ENCODE measurements at places on chromosomes 16 and 17. TPM values are rescaled to one million over a fixed set of nuclear protein-coding genes. Genes with fewer than 3 reads are reported as not detected.

DNA sequence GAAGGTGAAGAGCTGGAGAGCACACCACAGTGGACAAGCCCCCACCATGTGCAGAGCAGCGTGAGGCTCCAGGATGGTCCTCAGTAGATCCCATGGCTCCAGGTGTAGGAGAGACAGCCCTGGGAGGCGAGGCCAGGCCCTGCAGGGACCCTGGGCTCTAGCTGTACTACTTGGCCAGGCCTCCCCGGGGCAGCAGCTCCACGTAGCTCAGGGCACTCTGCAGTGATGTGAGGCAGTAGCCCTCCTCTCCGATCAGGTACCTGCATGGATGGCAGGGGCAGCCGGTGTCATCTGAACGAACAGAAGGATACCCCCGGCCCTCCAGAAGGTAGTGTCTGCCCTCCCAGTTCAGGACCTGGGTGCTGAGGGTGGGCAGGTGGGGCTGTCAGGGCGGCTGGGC, 6.2 kb upstream of the SPATA2L start:
- DNase-seq: no peak

DNA sequence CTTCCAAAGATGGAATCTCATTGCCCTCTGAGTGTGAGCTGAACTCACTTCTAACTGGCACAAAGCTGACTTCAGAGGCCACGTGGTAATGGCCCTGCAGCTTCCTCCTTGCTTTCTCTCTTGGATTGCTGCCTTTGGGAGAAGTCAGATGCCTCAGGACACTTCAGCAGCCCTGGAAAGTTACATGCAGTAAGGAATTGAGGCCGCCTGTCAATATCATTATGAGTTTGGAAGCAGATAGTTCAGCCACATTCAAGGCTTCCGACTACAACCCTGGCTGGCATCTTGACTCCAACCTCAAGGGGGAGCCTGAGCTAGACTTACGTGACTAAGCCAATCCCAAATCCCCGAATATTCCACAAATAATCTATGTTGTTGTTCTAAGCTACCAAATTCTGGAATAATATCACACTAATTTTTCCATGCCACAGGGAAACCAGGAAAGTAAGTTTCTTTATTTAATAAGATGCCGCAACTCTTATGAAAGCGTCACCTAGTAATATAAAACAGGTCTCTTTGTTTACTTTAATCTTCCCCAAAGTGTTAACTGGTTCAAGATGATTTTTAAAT, 13.6 kb downstream of the CEP20 start:
- DNase-seq: peak; percentile 71

DNA sequence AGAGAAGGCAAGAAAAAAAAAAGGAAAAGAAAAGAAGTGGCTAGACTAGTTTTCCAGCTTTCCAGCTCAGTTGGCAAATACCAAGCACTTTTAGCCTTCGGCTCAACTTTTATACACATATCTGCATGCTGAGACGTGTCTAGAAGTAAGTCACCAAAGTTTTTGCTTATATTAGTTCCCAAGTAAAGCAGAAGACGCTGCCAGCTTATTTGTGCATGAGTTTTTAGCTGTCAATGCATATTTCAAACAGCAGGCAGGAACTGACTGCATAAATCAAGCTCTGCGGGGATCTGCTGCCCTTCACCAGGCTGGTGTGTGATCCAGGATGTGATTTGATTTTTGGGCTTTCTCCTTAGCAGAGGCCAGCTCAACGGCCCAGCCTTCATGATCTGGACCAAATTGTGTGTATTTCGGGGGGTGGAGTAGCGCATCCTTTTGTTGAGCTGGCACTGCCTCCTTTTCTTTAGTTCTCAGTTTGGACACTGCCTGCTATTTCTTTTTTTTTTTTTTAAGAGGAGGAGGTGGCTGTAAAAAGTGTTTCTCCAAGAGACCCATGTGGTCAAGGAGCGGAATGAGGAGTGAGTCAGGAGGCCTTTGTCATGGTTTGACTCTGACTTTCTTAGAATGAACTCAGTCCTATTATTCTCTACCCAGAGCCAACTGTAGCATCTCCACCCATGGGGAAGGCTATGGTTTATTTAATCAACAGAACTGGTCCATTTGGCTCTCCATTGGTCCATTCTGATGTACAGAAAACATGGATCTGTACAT, 162.6 kb upstream of the XYLT1 start:
- no peak for DNase-seq

DNA sequence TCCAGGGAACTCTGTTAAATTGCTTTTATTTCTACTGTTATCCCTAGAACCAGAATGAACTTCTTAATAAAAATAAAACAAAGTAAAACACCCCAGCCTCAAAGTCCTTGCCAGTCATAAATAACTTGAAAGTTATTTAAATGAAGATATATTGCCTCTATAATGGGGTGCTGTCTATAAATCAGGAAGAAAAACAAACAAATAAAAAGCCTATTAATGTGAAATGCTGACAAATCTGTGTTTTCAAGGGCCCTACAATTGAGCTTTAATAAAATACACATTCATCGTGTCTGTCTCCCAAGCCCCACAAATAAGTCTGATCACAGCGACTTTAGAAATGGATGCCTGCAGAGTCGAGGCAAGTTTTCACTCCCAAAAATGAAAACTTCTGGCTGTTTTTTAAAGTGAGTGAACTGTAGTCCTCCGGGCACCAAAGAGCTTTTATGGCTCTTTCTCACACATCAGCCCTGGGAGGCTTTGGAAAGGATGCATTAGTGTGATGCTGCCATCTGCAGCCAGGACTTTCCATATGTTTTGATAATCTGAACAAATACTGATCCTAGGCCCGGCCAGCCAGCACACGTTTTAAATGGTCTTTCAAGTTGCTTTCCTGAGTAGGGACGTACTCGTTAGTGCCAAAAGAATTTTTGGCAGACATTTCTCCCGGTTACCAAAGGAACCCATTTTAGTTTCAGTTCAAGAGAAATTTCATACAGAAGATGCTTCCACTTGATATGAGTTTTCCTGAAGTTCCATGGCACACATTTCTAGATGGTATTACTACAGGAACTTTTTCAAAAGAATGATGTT, 16.3 kb downstream of the NACA2 start:
- DNase-seq: no peak

GRCh38 chr17:6361733-6362132, 73.2 kb downstream of the AIPL1 start:
- no peak for DNase-seq

Gene SPNS2
- 31.6 TPM for total RNA-seq

Gene CLEC3A
- total RNA-seq: not detected

- no peak for DNase-seq
Measured at GRCh38 chr16:79933603-79934002, 333.1 kb upstream of the MAF start.

GRCh38 chr17:61323909-61324868, 75.5 kb upstream of the TBX2 start:
- no peak for DNase-seq

DNA sequence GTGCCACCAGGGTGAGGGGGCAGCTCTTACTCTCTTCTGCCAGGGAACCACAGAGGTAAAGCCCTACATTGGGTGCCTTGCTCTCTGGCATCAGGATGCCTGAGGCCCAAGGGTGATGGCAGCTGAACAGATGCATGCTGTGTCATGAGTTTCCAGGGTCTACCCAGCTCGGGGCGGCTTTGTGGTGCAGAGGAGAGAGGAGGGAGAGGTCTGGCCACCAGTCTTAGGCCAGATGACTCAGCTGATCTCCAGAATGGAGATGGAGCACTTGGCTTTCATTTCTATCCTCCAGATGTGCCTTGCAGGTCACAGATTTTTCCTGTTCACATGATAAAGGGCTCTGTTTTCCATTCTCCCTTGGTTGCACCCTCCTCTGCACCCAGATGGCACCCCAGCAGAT, 23.6 kb upstream of the USP22 start:
- no peak for DNase-seq

DNA sequence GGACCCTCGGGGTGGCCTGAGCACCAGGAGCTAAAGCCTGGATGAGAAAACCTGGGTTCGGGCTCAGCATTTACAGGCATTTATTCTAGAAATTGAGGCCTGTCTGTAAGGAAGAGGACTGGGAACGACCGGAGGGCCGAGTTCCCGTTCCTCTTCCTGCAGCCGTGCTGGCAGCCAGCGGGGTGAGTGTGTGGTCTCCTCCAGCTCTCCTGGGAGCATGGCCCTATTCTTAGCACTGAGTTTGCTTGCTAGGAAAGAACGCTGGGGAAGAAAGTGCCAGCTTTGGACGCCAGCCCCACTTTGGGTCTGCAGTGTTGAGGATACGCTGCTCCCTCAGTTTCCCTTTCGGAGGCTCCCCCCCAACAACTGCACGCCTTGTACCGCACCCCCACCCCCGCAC, 49.6 kb downstream of the MGAT5B start:
- DNase-seq: no peak

Gene NOD2
- 4.3 TPM for total RNA-seq

DNA sequence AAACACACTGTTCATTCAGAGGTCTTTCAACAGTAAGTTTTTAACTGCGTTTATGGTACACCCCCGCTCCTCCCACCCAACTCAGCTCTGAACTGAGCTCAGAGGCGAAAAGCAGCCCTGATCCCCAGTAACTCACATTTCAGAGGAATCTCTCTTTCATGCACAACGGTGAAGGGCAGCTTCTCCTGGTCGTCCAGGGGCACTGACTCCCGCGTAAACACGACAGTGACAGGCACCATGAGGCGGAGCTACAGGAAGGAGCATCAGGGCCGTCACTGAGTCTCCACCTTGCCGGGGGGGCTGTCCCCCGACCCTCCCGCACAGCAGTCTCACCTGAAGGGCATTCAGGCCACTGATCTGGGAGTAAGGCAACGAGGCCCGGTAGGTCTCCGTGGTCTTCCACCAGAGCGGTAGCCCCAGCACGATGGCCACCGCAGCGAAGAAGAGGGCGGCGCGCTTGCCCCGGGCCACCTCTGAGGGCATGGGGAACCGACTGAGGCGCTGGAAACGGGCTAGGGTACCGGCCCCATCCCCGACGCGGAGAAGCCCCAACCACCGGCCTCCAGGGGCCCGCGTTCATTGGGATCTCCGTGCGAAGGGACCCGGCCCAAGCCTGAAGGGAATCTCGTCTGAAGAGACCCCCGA, 486 bp downstream of the PIGS start:
- no peak for DNase-seq

- no peak for DNase-seq
Measured at GRCh38 chr16:80273635-80274538, 266.9 kb upstream of the DYNLRB2 start.

- DNase-seq: no peak
Measured at GRCh38 chr16:69378760-69379159, 7.0 kb downstream of the TERF2 start.

- no peak for DNase-seq
Measured at GRCh38 chr16:79847101-79847500, 246.6 kb upstream of the MAF start.

Gene ZNF629
- total RNA-seq: 14.0 TPM

DNA sequence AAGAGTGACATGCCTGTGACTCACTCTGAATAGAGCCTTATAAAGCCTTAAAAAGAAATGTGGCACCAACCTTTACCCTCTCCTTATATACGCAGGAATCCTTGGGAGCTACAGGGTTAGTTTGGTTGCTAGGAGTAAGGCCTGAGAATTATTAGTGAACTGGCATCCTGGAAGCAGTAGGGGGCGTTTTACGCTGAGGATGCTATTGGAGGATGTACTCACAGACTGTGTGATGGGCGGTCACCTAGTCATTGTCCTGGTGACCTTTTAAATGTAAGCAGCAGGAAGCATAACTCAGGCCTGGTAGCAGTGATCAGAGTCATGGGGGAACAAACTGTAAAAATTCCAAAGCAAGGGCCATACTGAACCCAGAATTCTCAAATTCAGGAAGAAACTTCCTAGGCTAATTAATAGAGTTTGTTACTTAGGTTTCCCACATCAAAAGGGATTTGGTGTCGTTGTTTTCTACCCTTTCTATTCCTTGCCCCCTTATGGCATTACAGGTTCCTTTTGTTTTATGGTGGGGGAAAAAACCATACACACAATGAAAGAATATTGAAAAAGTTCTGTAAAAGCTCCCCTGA, 153.8 kb downstream of the SNX11 start:
- no peak for DNase-seq

- DNase-seq: no peak
Measured at GRCh38 chr17:64938290-64938689, 19.0 kb upstream of the LRRC37A3 start.

GRCh38 chr16:51531271-51531670, 380.2 kb upstream of the SALL1 start:
- DNase-seq: no peak

DNA sequence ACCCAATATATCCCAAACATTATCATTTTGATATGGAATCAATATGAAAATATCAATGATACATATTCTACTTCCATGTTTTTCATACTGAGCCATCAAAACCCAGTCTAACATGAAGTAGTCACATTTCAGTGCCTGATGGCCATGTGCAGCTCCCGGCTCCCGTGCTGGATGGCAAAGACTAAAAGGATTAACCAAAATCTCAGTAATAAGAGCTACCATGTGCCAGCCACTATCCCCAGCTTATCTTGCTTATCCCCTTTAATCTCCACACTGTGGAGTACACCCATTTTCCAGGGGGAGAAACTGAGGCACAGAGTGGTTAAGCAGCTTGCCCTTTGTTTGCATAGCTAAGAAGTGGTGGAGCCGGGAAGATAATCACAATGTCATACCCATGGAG, 9.2 kb downstream of the CD300LG start:
- DNase-seq: no peak

DNA sequence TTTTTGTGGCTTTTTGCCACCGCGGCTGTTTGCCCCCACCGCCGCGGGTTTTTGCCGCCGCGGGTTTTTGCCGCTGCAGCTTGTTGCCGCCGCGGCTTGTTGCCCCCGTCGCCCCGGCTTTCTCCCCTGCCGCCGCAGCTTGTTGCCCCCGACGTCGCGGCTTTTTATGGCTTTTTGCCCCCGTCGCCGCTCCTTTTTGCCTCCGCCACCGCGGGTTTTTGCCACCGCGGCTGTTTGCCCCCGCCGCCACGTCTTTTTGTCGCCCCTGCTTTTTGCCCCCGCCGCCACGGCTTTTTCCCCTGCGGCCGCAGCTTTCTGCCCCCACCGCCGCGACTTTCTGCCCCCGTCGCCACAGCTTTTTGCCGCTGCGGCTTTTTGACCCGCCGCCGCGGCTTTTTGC, 149.5 kb downstream of the KCNJ18 start:
- no peak for DNase-seq

Gene DHRS7C
- total RNA-seq: not detected

Gene KRTAP1-4
- not detected for total RNA-seq

GRCh38 chr17:32805029-32805976, 71.6 kb downstream of the MYO1D start:
- DNase-seq: no peak

Gene CEP295NL
- 16.7 TPM for total RNA-seq
